ENCODE measurements at places on chromosomes 4 and X.

- DNase-seq, result no peak
Observed at GRCh38 chrX:139881130-139881529, 51.7 kb downstream of the ATP11C start.

DNA sequence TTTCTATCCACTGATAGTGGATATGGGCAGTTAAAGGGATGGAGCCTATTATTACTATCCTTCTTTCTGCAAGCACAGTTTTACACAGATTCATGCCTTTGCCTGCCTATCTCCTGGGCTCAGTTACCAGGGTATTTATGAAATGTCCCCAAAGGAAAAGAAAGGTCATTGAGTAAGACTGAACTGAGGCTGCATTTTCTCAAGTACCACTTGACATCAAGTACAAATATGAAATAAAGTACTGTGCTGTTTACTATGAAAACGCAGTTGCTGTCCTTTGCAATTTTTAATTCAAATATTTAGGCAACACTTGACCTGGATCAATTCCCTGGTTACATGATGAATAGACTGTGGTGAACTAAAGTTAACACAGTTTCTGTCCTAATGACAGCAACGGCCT is 23.5 kb upstream of the SPANXN4 start:
- DNase-seq, result no peak

DNA sequence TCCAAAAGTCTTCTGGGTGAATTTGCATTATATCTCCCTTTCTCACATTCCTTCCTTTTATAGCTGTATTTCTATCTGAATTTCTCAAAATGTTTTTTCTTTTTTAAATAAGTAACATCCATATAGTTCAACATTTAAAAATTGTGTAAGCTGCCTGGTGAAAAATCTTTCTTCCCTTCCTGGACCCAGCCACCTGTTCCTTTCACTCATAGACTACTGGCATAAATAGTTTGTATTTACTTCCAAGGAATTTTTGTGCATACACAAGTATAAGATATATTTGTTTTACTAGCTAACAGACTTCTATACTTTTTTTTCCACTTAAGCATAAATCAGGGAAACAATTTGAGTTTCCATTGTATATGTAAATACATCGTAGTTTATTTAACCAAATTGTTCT is 35.7 kb downstream of the PACRGL start:
- no peak for DNase-seq

DNA sequence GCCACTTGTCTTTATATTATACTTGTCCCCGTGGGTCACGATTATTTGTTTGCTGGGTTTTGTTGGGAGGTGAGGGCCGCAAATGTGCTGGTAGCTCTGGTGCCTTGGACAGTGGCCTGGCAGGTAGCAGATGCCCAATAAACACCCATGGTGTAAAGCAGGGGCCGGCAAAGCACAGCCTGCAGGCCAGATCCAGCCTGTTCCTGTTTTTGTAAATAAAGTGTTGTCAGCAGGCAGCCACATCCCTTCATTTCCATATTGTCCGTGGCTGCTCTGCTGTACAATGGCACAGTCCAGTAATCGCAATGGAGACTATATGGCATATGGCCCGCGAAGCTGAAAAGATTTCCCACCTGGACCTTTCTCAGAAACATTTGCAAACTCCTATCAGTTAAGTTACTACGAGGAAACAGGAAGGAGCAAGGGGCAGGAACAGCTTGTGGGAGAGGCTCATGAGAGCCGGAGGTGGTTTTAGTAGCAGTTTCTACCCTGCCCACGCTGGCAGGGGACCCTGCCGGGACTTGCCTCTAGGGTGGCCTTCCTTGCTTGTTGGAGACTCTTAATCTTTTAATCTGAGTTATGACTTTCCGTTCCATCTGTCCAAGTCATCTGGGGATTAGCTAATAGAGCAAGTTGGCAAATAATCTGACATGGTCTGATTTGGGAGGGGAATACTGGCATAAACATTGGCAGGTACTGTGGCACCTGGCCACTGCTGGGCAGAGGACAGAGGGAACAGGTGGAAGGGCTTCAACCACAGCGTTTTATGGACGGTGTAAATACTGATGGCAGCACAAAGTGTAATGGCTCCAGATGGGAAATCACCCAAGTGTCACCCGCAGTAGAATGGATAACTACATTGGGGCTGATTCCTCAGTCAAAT is 19.6 kb downstream of the CLCN4 start:
- no peak for DNase-seq

DNA sequence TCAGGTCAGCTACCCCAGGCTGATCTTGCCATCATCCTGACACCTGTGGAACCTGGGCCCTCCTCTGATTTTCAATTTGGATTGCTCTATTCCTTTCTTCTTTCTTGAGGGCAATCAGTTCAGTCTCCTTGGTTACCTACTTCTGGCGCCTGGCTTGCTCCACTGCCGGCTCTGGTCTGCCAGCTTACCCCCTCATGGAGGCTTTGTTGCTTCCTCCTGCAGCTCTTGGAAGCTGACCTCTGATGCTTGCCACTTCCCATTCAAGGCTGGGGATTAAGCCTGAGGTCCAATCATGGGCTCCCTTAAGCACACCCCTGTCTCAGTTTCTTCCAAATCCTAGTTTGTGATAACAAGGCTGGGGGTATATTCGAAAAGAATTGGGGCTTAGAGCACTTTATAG is 5.4 kb downstream of the TMEM154 start:
- no peak for DNase-seq

GRCh38 chr4:111016416-111016815 is 393.5 kb upstream of the PITX2 start:
- no peak for DNase-seq

GRCh38 chrX:115177932-115178331 is 11.3 kb upstream of the RBMXL3 start:
- no peak for DNase-seq

- no peak for DNase-seq
Observed at GRCh38 chr4:139054791-139055505, 39.4 kb downstream of the NOCT start.

- no peak for DNase-seq
Observed at GRCh38 chrX:45385757-45386156, 185.1 kb upstream of the DIPK2B start.

- no peak for DNase-seq
Observed at GRCh38 chr4:1402516-1403091, 3.6 kb downstream of the NKX1-1 start.

- DNase-seq, result no peak
Observed at GRCh38 chr4:34850421-34850820, 1393.9 kb downstream of the ARAP2 start.

DNA sequence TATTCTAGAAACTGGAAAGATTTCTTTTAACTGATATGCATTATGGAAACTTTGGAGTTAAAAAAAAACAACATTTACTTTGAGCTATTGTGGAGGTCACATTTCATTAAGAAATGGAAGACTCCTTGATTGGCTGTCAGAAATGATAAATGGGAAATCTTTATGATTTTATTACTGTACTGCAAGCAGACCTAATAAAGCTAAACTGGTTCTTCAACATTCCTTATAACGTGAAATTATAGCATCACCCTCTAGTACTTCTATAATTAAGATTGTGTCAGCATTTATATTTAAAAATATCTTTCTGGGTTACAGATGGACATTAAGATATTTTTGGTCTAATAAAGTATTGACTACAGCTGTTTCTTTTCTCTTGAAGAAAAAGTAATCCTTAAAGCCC is 213.8 kb upstream of the PACRGL start:
- no peak for DNase-seq

GRCh38 chr4:37132351-37132974 is 112.1 kb upstream of the NWD2 start:
- DNase-seq, result no peak

- no peak for DNase-seq
Observed at GRCh38 chr4:6641971-6642320, 1.5 kb downstream of the MRFAP1 start.

- DNase-seq, result no peak
Observed at GRCh38 chr4:152949930-152950329, 13.8 kb downstream of the FHDC1 start.

- DNase-seq, result no peak
Observed at GRCh38 chrX:9856588-9856987, 70.4 kb downstream of the SHROOM2 start.

- DNase-seq, result no peak
Observed at GRCh38 chr4:122172266-122172665, 20.1 kb downstream of the BLTP1 start.

GRCh38 chrX:79556800-79557199 is 189.7 kb upstream of the ITM2A start:
- DNase-seq, result no peak

DNA sequence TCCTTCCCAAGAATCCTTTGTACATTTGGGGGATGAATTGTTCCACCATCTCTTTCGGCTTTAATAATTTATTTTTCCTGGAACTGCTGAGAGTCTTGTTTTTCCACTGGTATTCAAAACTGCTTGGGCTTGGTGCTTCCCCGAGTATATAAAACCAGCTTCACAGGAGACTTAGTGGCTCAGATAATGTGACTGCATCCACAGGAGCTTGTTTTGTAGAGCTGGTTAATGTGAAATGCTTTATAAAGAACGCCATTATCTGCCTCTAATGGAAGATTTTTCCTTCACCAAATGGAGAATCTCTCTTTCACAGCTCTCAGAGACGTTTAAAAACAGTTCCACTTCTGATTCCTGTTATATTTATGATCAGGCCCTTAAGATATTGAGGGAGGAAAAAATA is 935.5 kb downstream of the RAB28 start:
- no peak for DNase-seq

GRCh38 chr4:110897784-110898183 is 274.9 kb upstream of the PITX2 start:
- DNase-seq, result no peak

DNA sequence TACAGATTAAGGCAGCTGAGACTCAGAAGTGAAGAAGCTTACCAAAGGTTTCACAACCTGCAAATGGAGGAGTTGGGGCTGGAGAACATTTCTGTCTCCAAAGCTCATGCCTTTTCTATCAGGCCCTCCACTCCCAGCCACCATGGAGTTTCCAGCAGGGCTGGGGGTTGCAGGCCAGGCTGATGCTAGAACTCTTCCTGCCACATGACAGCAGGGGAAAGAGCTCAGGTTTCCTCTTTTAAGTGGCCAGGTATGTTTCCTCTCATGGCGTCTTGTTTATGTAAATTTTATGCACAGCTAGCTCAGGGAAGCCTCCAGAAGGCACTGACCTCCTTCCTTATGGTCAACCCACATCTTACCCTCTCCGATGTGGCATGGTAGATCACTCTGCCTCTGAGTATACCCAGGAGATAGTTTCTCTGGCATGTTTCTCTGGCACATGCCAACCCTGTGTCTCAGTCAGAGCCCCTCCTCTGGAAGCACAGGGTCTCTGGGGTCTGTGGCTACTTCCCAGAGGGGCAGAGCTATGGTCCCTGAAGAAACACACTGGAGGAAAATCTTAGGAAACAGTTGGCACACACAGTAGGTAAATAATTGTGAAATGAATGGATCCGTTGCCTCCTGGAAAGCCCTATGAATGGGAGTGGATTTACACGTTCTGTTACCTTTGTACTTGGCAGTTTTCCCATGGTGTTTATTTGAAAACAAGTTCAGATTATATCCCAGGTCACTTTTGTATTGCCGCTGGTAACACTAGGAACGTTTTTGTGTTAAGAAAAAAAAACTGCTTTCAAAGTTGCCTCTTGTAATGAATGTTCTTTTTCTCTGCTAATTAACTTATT is 28.9 kb downstream of the PDK3 start:
- DNase-seq, result no peak

DNA sequence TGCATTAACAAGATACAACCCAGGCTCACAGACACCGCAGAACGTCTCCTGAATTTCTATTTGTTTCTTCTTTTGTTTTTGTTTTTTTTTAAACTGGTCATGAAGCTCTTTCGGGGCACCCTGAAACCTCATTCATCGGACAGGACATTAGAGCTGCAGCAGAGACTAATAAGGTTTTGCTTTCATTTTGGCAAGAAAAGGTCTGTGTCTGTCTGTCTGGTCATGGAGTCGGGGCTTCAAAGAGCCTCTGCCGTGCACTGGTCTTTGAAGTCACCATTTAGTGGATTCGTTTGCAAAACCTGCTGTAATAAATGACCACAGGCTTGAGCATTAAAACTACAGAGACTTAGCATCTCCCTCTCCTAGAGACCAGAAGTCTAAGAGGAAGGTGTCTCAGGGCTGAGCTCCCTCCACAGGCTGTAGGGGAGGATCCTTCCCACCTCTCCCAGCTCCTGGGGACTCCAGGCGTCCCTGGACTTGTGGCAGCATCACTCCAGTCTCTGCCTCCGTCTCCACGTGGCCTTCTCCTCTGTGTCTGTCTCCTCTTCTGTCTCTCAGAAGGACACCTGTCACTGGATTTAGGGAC is 247.5 kb downstream of the CRLF2 start:
- no peak for DNase-seq

GRCh38 chrX:18210470-18210869 is 10.2 kb downstream of the BEND2 start:
- peak; percentile 2 for DNase-seq

DNA sequence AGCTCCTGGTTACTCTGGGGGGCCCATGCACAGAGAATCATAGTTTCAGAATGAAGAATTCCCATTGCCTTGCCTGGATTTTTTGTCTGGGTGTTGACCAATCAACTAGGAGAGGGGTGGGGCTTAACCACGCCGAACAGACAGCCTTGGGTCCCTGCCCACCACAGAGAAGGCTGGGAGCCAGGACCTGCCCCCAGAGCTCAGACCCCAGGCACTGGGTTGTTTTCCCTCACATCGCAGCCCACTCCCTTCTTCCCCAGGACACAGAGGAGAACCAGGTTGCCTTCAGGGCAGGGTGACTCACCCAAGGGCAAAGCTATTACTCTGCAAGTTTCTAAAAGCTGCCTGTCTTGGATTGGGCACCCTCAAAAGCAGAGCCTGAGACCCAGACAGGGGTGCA is 23.3 kb upstream of the CRMP1 start:
- DNase-seq, result no peak

- DNase-seq, result no peak
Observed at GRCh38 chrX:49282647-49283011, 13.0 kb downstream of the PPP1R3F start.

DNA sequence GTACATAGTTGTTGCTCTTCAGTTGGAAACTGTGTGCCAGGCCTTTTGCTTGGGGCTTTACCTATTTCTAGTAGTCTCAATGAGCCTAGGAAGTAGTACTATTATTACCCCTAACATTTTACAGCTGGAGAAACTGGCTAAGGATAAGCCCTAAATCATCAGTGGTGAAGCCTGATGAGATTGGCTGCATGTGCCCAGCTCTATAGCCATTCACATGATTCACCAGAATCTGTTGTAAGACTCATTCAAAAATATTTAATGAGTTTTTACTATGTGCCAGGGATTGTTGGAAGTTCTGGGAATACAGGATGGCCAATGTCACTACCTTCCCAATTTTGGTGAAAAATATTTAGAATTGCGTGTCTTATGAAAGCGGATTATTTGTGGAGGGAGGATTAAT is 2.8 kb downstream of the KIT start:
- no peak for DNase-seq

DNA sequence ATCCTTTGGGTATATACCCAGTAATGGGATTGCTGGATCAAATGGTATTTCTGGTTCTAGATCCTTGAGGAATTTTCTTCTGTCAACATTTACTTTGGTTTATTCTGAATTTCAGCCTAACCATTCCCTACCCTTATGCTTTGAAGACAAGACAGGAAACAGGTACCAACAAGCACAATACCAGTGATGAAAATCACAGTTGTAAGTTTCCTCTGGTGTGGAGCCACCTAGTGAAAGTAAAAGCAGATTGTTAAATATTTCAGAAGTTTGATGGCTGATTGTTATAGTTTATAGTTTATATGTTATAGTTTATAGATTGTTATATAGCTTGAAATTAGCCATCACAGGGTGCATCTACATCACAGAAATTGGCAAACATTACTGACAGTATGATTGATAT is 104.5 kb upstream of the AGA start:
- DNase-seq, result no peak
